ENCODE measurements at places on chromosomes 13 and 19.

DNA sequence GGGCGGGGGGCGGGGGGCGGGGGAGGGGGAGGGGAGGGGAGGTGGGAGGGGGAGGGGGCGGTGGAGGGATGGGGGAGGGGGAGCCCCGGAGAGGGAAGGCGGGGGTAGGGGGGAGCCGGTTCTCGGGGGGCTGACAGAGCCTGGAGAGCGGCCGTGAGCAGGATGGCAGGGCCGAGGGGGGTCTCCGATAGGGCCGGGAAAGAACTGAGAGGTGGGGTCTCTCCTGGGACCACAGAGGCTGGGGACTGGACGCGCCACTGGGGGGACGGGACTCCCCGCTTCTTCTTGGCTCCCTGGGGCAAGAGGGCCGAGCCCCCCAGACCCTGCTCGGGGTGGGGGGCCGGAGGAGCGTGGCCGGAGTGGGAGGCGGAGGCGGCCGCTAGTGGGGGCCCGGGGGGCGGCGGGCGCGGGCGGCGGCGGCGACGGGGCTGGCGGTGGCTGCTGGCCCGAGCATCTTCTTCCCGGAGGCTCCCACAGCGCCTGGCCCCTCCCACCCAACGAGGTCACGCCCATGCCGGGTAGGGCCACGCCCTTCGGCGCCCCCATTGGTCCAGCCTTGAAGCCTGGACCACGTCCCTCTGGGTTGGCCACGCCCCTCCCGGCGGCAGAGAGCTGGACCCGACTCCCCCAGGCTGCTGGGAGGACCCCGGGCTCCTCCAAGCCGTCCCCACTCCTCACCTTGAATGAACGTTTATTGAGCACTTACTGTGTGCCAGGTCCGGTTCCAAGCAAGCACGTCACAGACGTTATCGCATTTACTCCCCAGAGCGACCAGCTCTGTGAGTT, at the start of gene NOVA2:
NOVA2 (minus strand) TSS at position 313 of the 786 bp plus-strand sequence. CDS start 514 bp downstream, outside the sequence.
- no peak for DNase-seq

DNA sequence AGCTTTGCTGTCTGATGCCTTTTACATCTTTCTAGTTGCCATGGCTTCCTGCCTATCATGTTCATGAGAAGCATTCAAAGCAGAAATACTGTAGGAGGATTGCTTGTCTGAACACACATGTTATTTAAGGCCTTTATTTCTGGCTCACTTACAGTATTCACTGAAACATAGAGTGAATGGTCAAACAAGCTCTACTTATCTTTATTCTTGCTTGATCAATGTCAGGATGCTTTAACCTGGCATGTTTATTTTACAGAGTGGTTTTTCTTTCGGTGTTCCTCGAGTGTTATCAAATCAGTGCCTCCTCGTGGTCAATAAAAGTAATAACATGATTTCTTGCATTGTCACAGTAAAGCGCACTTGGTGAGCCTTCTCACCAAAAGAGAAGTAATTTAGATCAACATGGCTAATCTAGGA, 73.5 kb upstream of the PCDH17 start:
- no peak for DNase-seq

GRCh38 chr13:75860935-75861334, 224.8 kb downstream of the LMO7 start:
- no peak for DNase-seq

DNA sequence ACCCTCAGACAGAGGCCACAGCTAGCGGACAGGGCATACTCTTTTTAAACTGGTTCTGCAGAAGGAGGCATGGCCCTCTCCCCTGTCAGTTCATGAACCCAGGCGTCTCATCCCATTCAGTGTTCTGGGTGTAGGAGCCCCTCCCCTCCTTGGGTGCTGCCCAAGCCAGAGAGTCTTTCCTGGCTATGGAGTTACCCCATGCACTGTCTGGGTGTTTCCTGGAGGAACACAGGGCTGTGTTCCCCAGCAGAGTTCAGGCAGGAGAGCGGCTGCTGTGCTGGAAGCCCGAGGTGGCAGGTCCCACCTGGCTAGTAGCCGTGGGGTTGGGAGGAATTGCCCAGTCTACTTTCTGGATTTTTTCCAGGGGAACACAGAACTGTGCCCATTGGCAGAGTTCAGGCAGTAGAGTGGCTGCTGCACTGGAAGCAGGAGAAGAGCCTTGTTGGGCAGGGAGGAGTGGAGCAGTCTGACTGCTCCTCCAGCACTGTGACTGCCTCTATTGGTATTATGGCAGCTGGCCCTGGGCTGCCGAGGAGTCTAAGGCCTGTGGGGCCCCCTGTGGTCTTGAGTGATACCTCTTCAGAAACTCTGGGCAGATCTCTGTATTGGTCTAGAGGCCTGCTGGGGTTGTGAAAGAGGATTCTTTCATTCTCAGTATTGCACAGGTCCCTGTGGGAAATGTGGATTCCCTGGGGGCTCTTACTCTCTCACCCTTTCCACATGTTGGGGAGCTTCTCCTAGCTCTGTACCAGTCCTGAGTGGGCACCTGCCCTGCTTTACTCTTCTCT, 168.3 kb downstream of the PCDH20 start:
- no peak for DNase-seq

GRCh38 chr13:20505405-20506366, 20.0 kb downstream of the CRYL1 start:
- peak; percentile 56 for DNase-seq

GRCh38 chr19:48859711-48860572, 8.5 kb downstream of the PLEKHA4 start:
- DNase-seq = peak; percentile 68

GRCh38 chr13:29977476-29978120, 127.2 kb upstream of the UBL3 start:
- no peak for DNase-seq

DNA sequence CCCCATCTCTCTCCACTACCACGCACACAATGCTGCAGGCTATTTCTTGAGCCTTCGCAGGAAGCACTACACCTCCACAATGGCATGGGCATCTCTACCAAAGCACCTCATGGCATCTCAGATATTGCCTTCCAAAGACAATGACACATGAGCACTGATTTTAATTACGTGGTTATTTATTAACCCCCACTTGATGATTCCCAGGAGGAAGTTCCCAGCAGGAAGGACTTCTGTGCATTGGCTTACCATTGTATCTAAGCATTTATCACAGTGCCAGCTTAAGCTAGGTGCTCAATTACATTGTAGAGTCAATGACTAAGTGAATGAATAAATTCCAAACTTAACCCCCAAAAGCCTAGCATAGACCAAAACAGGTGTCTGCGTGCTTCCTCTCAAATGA, 101.4 kb downstream of the ABCC4 start:
- DNase-seq = no peak

DNA sequence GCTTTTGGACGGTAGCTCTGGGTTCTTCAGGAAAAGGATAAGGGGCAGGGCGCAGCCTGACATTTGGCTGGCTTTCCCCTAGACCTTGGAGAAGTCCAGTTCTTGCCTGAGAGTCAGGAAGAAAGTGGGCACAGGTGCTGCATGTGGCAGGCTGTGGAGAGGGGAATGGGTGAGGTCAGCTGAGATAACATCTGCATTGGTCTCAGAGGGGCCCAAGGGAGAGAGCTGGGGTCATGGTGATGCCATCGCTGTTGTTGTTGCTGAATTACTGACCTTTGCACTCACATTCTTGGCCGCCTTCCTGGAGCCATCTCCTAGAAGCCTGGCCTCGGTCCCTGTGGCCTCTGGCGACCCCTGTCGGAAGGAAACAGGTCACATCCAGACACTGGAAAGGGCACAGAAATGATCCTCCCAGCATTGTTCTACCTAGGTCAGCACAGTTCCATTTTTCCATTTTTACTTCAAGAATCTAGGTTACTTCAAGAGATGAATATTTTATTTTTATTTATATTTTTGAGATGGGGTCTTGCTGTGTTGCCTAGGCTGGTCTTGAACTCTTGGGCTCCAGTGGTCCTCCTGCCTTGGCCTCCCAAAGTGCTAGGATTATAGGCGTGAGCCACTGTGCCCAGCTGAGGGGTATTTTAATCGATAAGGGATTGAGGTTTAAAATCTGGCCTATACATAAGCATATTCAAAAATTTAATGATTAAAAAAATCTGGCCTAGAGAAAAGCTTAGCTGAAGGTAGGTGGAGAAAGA, 6.5 kb upstream of the LIPE start:
- peak; percentile 51 for DNase-seq

DNA sequence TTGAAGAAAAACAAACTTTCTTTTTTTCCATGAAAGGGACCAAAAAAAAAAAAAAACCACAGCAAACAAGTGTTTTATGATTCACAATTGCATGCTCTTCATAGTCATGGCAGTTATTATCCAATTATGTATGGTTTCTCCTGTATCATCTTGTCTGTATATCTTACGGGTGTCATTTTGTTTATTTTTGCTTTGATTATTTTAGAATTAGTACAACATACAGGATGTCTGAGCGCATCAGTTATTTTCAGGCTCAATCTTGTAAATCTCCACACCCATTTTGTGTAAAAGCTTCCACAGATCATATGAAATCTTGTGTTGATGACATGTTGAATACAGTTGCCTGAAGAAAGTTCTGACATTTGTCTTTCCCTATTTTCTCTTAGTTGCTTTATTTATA, 280.3 kb downstream of the KLF5 start:
- no peak for DNase-seq

DNA sequence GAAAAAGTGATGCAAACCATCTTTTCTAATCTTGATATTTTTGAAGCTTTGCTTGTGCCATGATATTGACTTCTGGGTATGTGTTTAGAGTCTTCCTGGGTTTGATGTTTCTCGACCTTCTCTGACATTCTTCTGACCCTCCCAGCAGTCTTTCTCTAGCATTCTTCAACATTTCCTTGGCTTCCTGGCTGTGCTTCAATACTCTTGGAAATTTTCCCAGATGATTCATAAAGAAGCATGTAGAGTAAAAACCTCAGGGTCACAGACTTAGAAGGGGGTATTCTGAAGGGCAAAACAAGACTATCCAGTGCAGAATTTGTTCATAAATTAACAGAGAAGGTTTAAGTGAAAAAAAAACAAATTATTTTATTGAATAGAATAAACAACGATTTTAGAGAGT, 946.3 kb upstream of the PCDH9 start:
- no peak for DNase-seq

DNA sequence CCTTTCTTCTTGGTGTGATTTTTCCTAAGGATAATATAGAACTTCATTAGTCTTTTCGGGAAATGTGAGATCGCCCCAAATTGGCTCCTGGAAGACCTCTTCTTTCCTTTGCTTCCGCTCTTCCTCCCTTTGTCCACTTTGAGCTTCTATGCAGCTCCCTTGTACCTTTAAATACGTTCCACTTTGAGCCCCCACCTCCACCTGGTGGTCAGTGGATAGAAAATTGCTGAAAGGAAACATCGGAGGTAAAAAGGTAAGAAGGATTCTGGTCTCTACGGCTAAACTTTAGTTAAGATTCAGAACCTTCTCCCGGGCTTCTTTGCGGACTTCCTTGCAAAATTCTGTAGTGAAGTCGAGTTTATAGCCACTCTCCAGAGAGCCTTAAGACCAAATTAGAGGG, 55.0 kb upstream of the TM9SF2 start:
- DNase-seq = no peak

- no peak for DNase-seq
Observed at GRCh38 chr13:32911506-32911905, 104.7 kb upstream of the KL start.

DNA sequence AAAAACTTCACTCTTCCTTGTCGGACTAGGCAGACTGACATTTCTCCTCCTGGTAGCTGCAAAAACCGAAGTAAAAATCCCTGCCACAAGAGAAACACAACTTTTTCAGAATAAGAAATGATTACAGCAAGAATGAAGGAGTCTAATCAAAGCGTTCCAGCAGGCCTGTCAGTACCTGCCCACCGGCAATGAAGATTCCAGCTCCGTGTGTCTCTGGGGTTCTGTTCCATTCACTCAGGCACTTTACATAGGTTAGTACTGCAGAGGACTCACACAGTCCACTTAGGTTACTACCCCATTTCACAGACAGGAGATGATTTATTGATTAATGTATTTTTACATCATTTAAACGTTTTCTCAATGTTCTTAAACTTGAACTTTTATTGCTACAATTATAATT, 275.5 kb downstream of the NHLRC3 start:
- no peak for DNase-seq

Measured in inflammatory macrophage (primary cell).